Fibroblast of skin of scalp (primary cell): ENCODE measurements at places on chromosomes 2 and 18.

DNA sequence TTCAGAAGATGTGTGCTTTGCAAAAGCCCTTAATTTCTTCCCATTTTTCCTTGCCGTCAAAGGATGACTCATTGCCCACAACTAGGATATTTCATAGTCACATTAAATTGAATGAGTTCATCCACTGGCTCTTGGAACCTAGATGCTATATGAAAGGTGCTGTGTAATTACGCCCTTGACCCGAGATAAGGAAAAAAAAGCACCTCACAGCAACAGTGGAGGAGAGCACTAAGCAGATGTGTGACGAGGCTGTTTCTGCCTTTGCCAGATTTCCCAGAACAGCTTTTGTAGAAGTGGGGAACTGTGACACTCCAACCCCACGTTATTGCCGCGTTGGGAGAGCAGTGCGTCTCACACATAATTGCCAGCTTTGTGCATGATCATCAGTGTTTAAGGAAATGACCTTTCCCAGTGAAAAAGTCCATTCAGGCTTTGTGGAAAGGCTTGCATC is 33.3 kb upstream of the TMEM87B start:
- peak; percentile 17 for DNase-seq

GRCh38 chr2:135985018-135985825 is at the start of gene DARS1:
Gene DARS1 (minus strand): TSS chr2:135985626. CDS start chr2:135985468, 158 bp downstream.
- peak; percentile 96 for DNase-seq

DNA sequence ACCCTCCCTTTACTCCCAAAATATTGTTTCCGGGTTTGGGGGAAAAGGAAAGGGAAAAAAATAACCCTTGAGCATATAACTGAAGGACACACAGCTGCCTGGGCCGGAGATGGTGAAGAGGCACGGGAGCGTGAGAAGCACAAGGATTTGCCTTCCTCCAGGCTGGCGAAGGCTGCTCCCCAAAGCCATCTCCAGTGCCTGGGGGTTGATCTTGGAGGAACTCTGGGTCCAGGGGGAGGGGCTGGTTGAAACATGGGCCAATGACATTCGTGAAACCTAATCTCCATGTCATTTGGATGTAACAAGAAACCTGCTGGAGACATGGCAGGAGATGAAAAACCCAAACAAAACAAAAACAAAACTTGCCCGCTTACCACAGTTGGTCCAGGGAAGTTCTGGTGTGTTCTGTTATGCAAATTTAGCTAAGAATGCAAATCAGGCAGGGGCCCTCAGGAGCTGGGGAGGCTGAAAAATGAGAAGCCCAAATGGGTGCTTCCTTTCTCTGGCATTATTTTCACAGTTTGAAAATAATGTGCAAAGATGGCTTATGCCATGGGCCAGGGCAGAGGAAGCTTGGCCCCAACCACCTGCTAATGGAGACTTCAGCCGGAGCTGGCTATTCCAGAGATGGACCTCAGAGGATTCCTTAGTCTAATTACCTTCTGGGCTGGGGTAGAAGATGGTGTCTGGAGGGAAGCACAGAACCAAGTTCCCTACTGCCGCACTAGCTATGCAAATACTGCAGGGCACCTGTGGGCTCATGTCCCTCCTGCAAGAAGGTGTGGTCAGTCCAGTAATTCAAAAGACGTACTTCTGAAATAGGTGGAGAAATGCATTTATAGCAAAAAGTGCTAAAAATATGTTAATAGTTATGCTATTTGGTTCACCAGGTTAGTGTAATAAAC is 180.9 kb downstream of the BCL2 start:
- DNase-seq: peak; percentile 17

DNA sequence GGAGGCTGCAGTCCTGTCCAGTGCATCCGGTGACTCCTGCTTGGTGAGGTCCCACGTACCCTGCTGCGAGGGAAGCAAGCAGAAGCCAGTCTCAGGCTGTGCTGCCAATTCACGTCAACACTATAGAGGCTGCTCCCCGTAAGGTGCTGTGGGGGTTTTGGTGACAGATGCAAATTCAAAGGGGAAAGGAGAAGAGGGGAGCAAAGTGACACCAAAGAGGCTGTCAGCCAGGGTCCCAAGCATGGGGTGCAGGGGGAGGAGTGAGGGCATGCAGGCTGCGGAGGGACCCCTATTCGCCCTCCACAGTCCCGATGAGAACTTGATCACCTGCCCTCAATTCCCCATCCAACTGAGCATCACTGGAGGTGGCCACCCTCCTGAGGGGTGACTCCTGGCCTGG is 179.4 kb upstream of the HS6ST1 start:
- no peak for DNase-seq

- no peak for DNase-seq
Observed at GRCh38 chr2:85650456-85650855, 17.5 kb downstream of the SFTPB start.

DNA sequence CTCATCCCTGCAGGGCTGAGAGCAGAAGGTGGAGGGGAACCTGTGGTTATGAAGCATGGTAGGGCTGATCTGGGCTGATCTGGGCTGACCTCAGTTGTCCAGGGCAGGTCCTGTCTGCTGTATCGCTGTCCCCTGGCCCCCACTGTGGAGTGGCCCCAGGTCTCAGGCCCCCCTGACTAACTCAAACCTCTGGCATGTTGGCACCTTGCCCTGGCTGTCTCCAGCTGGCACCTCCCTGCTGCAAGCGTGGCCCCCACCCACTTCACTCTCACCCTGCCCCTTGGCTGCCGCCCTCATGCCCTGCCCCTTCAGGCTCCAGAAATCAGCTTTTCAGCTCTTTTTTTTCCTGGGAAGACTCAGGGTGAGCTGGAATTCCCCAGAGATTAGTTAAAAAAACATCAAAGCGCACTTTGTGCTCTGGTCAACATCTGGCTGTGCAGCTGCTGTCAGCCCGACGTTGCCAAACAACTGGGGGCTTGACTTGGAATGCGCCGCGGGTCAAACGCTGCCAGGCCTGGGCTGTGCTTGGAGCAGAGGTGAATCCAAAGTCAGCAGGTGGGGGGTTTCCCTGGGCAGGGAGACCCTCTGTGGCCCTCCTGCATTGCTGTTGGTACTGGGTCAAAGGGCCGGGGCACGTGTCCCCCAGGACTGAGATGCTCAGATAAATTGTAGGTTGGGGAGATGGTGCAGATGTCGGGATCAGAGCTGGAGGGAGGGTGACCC is 173.8 kb upstream of the HDAC4 start:
- no peak for DNase-seq

GRCh38 chr2:237300739-237301138 is 113.2 kb downstream of the COL6A3 start:
- no peak for DNase-seq

DNA sequence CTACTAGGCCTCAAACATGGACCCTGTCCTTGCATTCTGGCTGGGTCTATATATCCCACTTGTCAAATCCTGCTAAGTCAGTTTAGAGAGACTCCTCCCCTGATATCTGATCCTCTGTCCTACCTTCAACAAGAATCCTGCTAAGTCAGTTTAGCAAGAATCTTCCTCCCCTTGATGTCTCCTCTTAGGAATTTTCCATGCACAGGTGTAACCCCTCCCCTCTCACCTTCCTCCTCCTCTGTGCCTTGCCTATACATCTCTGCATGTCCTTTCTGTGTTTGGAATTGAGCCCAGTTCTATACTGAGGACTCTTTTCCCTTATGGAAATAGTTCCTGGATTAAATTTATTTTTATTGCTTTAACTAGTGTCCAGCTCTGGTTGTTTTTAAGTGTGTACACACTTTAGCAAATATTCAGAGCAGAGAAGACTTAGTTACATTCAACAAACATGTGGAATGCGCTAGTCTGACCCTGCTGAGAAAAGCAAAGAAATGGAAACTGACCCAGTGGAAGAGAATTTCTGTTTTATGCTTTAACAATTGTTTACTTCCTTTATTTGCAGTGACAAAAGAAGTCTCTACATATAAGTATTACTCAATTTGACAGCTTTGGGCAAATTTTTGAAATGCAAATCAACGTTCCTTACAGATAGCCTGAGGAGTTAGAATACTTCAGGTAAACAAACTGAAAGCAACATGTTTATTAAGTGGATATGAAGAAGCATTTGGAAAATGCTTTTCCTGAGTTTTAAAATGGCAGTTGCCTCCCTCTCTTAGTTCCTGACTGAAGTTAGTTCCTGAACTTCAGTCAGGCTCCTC is 80.6 kb downstream of the RIT2 start:
- DNase-seq: no peak

DNA sequence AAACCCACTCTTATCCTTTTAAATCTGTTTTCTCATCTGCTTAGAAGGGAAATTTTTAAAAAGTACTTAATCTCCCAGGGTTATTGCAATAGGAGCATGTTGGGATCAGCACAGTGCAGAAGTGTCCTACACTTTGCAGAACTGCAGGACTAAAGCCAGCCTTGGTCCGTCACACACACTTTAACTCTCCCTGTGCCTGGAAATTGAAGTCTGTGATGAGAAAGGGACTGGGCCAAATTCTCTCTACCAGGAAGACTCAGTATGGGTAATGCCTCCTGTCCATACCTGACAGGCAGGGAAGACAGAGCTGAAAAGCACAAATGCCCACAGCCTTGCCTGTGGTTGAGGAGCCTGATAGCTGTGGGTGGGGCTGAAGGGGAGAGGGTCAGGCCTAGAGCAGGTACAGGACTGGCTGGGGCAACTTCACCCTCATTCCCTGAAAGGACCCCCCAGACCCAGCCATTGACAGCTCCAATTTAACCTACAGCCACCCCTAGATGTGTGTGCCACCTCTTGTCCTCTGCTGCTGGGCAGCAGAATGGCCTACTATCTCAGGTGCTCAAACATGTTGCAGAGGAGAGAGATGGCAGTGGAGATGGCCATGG is 377.2 kb upstream of the KLHL29 start:
- DNase-seq: no peak

DNA sequence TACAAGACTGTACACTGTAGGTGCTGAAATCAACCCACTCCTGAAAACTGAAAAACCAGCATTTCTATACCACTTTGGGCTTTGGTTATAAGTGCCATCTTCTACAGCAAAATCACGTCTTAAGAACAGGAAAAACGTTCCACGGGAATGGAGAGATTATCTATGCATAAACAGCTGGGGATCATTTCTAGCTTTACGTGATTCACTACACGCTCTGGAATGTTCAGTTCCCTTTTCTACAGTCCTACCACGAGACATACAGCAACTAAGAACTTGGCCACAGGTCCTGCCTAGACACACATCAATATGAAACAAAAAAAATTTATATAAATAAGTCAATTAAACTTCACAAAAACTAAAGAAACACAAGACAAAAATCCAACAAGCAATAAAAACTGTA is 3.6 kb downstream of the CXCR4 start:
- peak; percentile 3 for DNase-seq

DNA sequence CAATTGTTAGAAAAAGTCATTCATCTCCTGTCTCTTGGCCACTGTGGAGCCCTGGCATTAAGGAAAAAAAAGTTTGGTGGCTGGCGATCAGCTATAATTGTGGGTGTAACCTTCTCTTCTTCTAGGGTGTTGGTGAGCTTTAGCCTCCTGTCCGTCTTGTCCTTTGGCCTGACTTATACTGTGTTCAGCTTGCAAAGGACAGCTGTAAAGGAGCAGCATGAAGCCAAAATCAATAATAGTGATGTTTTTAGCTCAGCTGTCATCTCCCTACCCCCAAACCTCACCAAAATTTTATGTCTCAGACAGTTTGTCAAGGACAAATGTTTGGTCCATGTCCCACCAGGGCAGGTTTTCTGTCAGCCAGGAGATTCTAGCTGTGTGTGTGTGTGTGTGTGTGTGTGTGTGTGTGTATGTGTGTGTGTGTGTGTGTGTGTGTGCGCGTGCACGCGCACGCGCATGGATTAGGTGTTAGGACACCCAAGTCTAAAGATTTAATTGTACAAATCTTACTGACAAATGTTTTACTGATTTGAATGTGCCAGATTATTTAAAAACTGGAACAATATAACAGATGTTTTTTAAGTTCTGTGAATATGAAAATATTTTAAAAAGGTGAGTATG is 109.2 kb downstream of the PTPRM start:
- DNase-seq: peak; percentile 7

GRCh38 chr2:86253424-86253823 is 54.2 kb downstream of the MRPL35 start:
- no peak for DNase-seq

- DNase-seq: no peak
Observed at GRCh38 chr2:237571551-237571950, 5.2 kb downstream of the PRLH start.

DNA sequence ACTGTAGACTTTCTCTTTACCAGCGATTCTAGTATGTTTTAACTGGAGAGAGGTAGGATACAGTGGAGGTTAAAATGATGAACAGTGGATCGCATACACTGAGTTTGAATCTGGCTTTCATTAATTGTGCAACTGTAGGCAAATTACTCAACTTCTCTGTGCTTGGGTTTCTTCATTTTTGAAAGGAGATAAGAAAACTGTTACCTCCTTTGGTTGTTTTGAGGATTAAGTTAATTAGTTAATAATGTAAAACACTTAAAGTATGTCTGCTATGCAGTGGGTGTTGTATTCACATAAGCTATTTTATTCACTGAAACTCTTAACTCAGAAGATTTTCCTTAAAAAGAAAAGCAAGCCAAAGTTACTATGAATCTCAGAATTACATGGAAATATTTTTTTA is 111.8 kb upstream of the CYP20A1 start:
- peak; percentile 34 for DNase-seq

DNA sequence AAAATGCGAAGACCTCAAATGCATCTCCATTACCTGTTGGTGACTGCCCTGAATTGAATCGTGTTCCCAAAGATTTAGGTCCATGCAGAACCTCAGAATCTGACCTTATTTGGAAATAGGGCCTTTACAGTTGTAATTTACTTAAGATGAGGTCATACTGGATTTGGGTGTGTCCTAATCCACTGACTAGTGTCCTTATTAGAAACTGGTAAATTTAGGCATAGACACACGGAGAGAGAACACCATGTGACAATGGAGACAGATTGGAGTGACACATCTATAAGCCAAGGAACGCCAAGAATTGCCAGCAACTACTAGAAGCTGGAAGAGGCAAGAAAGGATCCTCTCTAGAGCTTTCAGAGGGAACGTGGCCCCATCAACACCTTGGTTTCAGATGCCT is 203.1 kb downstream of the SMAD2 start:
- no peak for DNase-seq

GRCh38 chr2:18061717-18062116 is 183.2 kb downstream of the KCNS3 start:
- DNase-seq: no peak

GRCh38 chr2:111676291-111676822 is 207.6 kb downstream of the ANAPC1 start:
- DNase-seq: no peak

- peak; percentile 69 for DNase-seq
Observed at GRCh38 chr2:222907790-222908441, 47.1 kb downstream of the ACSL3 start.

GRCh38 chr2:197711578-197711977 is 6.4 kb downstream of the MARS2 start:
- DNase-seq: no peak

GRCh38 chr2:38438883-38439612 is 62.0 kb upstream of the ATL2 start:
- DNase-seq: no peak

GRCh38 chr2:193462411-193462810 is 1267.7 kb upstream of the TMEFF2 start:
- DNase-seq: peak; percentile 24

- no peak for DNase-seq
Observed at GRCh38 chr18:79486356-79487182, 90.8 kb downstream of the NFATC1 start.
